ENCODE measurements at places on chromosomes 3 and 15.

- no peak for DNase-seq
Observed at GRCh38 chr3:7377103-7377502, 516.2 kb downstream of the GRM7 start.

DNA sequence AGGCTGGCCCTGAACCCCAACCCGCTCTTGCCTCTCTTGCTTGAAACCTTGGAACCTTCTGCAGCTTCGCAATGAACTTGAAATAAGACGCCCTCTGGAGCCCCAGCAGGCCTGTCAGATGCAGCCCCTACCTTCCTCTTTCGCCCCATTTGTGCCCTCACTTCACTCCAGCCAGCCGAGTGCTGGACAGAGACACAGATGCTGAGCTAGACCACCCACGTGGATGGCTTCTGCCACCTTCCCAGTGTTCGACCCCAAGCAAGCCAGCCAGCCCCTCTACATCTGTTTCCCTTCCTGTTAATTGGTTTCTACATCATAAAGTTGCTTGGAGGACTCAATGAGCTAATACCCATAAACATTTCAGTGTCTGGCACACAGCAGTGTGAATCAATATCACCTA is 23.8 kb upstream of the SNRPA1 start:
- no peak for DNase-seq

GRCh38 chr3:32460031-32460749 is 42.5 kb downstream of the CMTM6 start:
- DNase-seq, result peak; percentile 68

GRCh38 chr3:50633230-50633790 is 16.4 kb downstream of the MAPKAPK3 start:
- DNase-seq, result no peak

DNA sequence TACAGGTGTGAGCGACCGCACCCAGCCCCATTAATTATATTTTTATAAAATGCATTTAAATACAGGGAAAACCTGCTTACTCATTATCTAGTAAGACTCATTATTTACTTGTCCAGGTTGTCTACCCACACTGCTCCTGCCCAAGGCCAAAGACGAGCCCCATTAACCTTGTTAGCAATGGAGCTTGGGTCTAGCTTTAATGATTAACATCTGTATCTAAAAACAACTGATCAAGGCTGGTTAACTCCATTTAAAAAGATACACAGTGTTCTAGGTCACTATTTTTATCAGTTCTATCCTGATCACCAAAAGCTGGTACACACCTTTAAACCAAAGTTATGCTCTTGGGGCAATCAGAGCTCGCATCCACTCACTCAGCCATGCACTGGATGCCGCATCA is 10.4 kb upstream of the NCKIPSD start:
- no peak for DNase-seq

DNA sequence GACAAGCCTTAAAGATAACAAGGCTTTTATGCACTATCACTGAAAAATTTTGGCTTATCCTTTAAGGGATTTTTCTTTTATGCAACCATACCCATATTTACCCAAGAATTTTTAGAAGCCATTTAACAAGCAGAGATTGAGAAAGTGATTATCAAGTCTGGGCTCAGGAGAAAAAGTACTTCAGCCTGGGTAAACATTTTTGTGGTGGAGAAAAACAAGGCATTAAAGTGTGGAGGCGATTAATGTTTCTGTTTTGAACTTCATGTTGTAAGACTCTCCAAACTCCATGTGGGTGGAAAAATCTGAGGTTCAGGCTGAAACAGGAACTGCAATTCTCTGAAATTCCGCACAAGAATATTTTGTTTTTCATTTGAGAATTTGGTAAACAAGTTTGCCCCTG is 260.4 kb upstream of the KCNMB2 start:
- no peak for DNase-seq

DNA sequence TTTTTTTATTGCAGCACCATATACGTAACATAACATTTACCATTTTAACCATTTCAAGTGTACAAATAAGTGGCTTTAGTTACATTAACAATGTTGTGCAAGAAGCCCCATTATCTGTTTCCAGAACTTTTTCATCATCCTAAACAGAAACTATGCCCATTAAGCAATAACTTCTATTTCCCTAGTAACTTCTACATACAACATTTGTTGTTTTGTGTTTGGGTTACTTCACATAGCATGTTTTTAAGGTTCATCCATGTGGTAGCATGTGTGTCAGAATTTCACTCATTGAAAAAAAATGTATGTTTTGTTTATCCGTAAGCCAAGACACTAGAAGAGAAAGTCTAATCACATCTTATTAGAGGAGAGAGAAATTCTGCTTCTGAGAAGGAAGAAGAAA is 450.5 kb upstream of the PDZRN3 start:
- no peak for DNase-seq

- no peak for DNase-seq
Observed at GRCh38 chr3:16824081-16824696, 60.6 kb upstream of the PLCL2 start.

DNA sequence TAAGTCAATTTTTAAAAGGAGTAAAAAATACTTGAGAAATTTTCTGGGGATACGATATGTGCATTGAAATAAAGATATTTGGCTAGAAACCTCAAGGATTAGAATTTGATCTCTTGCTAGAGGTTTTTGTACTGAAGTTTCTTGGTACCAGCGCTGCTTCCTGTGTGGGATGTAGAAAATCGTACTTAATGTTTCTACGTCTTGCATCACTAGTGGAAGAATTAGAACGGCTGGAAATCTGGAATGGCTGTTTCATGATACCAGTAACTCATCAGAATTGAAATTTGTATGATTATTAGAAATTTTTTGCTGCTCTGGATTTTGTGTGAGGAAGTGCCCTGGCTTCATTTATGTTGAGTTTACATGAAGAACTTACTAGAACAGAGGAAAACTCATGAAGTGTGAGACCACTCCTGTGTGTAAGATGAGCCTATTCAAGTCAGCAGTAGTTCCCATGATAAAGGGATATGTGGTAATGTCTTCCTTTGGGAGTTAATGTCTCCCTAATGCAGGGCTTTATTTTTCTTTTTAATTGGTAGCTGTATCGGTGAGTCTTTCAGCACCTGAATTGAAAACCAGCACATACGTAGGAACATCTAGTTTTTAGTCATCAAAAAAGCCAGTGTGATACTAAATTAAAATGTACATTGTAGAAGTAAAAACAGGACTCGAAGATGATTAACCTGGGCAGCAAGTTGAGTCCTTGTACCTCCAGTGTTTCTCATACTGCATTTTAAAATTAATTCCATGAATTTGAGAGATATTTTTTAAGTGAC is 3.2 kb downstream of the KBTBD8 start:
- DNase-seq, result no peak

- no peak for DNase-seq
Observed at GRCh38 chr3:15983232-15983631, 185.5 kb upstream of the ANKRD28 start.

GRCh38 chr15:90810354-90810753 is 58.0 kb upstream of the FURIN start:
- DNase-seq, result no peak

DNA sequence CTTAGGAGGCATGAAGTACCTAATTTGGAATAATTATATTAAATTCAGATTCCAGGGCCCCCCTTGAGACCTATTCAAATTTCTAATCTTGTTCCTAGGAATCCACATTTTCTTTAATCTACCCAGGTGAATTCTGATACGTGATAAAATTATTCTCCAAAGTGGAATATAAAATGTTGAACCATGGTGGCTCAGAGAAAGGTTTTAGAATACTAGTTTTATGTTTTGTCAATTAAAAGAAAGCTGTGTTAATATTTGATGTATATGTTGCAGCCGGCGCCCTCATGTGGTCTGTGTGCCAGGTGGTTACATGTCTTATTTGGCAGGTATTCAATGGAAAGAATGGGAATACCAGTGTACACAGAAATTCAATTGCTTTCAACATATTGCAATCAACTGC is 321.8 kb downstream of the FEZF2 start:
- DNase-seq, result no peak

DNA sequence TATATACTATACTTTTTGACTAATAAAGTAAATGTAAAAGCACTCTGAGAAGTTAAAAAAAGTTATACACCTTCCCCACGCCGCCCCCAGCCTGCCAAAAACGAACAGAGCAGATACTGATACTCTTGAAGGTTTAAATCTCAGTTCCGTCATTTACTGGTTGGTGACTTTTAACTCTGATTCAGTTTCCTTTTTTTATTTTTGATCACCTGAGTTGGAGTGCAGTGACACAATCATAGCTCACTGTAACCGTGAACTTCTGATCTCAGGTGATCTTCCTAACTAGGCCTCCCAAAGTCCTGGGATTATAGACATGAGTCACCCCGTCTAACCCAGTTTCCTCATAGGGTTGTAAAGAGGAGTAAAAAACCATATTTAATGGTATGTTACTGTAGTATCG is 3.3 kb upstream of the TIPIN start:
- DNase-seq, result no peak

GRCh38 chr15:56758770-56759449 is 25.6 kb upstream of the ZNF280D start:
- DNase-seq, result no peak

- peak; percentile 38 for DNase-seq
Observed at GRCh38 chr3:14125193-14126016, 553 bp downstream of the TMEM43 start.

DNA sequence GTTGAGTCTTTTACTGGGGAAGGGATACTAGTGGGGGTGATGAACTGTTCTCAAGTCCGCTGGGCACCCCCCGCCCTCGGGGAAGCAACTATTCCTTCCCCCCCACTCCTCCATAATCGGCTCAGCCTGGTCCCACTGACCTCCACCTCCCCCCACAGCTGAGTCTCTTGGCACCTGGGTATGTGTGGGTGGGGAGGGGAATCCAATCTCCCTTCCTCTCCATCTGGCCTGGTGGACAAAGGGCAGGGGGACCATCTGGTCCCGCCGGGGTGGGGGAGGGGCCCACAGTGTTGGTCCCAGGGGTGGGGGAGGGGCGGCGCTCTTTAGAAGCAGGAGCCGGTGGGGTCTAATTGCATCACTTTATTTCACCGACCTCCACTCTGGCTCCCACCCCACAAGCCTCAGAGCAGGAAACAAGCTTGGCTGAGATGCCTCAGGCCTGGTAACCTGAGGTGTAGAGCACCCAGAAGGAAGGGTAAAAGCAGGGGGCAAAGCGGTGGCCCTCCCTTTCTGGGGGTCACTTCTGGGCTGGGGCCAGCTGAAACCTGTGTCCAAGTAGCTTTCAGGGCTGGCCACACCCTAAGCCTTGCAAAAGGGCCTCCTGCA is 1.0 kb upstream of the PCBP4 start:
- DNase-seq, result no peak

- DNase-seq, result no peak
Observed at GRCh38 chr15:70172566-70173225, 75.0 kb upstream of the TLE3 start.

GRCh38 chr15:66095871-66096687 is 157.5 kb downstream of the MEGF11 start:
- no peak for DNase-seq

GRCh38 chr3:168091302-168091858 is 4.3 kb downstream of the GOLIM4 start:
- DNase-seq, result no peak

All from activated effector memory CD4-positive, alpha-beta T cell treated with Interleukin-2 at 50 U/mL for 16 hours (primary cell).